ENCODE measurements at places on chromosomes 2 and 18.

- no peak for DNase-seq
These were observed 507.9 kb downstream of the ERBB4 start for GRCh38 chr2:212030709-212031108.

DNA sequence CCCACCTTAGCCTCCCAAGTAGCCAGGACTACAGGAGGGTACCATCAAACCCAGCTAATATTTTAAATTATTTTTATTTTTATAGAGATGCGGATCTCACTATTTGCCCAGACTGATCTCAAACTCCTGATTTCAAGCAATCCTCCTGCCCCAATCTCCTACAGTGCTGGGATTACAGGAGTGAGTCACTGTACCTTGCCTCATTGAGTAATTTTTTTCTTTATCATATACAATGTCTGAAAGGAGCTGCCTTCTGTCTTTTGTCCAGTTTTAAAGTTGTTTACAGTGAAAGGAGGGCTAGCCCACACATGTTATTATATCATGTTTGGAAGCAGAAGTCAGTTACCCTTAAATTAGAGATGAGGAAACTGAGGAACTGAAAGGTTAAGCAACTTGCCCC is 32.5 kb downstream of the PRKRA start:
- no peak for DNase-seq

DNA sequence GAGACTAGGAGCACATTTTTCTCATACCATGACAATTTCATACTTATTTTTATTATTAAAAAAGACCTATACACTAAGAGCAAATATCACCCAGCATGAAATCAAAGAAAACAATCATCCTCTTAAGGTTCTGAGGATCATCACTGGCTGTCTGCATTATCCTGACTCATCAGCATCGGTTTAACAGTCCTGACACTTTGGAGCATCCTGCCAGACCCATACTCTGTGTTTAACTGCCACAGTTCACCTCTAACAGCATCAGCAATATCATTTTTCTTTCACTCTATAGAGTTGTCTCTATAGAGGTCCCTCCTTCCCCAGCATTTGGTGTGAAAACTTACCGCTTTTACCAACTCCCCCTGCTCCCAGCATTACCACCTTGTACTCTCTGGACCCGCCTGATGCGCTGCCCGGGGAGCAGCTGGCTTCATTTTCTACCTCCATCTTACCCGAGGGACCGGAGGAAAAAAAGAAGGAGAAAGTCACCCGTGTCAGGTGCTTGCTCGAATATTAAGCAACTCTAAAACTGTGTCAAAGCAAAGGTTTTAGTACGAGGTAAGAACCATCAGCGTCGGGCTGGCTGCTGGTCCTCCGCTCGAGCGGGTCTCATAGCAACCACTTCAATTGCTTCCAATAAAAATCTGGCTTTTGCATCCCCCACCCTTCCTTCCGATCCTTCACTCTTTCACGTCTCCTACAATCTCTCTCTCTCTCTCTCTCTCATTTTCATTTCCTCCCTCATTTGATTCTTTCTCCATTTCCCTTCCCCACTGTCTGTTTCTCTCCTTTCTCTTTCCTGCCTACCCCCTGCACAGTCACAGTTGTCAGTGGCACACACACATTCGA is at the start of gene RIT2:
TSS of gene RIT2 (minus strand) at position 610 of the 846 bp plus-strand sequence.
- no peak for DNase-seq

DNA sequence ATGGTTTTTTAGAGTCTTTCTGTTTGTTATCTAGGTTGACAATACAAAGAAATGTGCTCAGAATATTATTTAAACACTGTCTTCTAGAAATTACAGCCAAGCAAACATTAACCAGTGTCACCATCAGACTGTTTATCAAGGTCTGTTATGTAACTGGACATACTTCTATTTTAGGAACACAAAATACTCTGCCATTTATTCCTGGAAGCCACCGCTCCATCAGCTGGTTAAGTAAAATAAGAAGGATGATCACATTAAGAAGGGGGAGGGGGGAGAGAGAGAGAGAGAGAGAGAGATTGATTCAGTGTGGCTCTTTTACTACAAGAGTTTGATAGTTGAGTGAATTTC is 47.9 kb downstream of the MBP start:
- peak; percentile 28 for DNase-seq

DNA sequence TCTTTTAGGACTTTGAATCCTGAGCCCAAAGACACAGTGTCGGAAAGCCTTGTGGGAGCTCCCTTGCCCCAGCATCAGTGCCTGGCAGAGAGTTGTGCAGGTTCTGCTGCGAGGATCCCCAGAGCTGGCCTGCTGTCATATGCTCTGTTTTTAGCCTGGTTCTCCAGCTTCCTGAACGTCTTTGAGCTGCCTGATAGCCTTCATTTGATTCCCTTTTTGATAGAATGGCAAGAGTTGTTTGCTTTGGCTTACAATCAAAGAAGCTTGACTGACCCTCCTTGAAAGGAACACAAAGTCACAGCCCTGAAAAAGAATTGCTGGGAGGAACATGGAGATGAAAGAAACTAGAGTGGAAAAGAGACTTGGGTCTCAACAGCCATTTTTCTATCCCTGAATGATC is 95.4 kb downstream of the C1QL2 start:
- DNase-seq, result no peak

DNA sequence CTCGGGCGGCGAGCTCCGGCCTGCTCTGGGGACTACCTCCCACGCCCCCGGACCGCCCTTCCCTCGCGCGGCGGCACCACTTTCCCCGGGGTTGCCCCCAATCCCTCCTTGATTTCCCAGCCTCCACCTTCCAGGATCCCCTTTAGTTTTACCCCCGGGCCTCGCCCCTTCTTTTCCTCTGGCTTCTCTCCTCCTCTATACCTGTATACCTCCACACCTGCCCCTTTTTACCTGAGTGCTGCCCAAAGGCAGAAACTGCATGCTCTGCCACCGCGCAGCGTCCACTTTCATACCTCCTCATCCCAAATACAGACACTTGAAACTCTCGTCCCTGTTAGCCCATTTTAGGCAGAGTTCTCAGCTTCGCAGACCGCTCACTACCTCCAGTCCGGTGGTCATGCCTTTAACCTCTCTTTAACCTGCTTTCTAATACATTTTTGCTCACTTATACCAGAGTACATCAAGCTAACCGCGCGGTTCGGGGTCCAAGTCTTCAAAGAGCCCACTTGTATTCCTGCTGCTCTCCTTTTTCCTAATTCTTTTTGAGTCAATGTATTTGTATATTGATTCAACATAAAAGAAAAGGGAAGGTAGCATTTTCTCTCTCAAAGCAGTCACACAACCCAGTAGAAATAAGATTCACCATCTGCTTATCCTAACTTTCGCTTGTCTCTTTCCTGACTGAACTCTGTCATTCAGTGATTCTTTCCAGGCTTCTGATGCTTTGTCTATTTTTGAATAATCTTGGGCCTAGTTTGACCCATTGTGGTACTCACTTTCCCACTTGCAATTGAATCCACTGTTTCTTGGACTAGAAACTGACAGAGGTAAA is 901 bp downstream of the SPOPL start:
- DNase-seq, result no peak

GRCh38 chr18:10032331-10033015 is 118.7 kb downstream of the VAPA start:
- no peak for DNase-seq

- peak; percentile 96 for DNase-seq
These were observed 106.9 kb upstream of the CD302 start for GRCh38 chr2:159904959-159905305.

DNA sequence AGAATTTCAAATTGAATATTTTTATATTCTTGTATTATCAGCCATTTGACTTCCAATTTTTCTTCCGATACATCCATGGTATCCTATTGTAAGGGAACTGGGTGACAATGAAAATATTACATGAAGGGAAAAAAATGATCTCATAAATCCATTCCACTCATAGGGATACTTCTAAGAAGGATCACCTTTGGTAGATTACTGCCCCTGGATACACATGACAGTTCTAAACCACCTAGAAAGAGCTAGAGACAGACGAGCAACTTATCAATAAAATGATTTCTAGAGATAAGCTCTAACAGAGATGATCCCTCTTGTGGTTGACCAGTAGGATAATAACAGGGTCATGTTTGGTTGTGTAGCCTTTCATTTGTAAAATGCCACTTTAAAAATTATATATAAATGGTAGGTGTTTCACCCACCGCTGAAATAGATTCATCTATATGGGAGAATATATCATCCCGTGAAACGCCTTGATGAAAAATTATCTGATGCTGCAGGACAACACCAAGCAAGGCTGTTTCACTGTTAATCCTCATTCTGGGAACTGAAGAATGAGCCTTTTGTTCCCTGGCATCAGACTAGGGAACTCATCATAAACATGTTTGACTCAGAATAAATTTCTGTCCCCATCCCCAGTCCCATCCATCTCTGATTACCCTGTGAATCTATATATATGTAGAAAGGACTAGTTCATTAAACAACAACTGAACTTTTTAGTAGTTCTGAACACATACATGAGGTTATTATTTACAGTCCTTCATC is 180.0 kb downstream of the TCF4 start:
- DNase-seq, result no peak

- DNase-seq, result no peak
These were observed 119.1 kb downstream of the LRATD1 start for GRCh38 chr2:14751581-14751980.

- DNase-seq, result no peak
These were observed 5.3 kb upstream of the PLEKHH2 start for GRCh38 chr2:43631618-43632317.

GRCh38 chr18:62832282-62832681 is 116.9 kb downstream of the PHLPP1 start:
- peak; percentile 25 for DNase-seq

DNA sequence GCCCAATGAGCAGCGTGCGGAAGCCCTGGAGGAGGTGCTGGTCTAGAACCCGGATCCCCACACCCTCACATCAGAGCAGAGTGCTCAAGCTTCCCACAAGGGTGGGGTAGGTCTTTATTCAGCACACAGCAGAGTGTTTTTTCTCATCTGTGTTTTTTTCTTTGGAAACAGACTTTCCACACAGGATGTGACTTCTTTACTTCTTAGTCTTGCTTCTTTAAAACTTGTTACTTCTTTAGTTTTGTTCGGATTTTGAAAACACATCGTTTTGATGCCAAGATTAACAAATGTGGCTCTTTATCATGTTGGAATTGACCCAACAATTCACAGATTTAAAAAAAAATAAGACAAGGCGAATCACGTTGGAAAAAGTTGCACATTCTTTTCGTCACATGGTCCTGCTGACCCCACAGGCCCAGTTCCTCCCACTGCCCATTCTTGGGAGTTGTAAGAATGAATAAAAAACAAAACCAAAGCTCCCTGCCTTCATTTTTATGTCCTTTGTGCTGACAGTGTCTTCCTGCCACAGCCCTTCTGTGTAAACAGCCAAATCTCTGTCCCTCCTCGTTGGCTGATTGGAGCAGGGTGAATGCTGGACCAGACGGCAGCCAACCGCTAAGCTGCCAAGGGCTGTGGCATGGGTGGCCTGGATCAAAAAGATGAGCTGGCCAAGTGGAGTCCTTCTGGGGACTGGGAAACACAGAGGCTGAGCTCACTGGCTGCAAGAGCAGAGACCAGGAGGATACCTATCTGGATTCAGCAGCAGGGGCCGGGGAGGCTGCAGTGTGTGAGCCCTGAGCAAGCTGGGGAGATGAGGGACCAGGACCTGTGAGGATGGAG is 81.6 kb downstream of the TWIST2 start:
- DNase-seq, result no peak

GRCh38 chr2:155145758-155146229 is 447.3 kb downstream of the KCNJ3 start:
- no peak for DNase-seq

- no peak for DNase-seq
These were observed 790.9 kb downstream of the CPS1 start for GRCh38 chr2:211347328-211347727.

DNA sequence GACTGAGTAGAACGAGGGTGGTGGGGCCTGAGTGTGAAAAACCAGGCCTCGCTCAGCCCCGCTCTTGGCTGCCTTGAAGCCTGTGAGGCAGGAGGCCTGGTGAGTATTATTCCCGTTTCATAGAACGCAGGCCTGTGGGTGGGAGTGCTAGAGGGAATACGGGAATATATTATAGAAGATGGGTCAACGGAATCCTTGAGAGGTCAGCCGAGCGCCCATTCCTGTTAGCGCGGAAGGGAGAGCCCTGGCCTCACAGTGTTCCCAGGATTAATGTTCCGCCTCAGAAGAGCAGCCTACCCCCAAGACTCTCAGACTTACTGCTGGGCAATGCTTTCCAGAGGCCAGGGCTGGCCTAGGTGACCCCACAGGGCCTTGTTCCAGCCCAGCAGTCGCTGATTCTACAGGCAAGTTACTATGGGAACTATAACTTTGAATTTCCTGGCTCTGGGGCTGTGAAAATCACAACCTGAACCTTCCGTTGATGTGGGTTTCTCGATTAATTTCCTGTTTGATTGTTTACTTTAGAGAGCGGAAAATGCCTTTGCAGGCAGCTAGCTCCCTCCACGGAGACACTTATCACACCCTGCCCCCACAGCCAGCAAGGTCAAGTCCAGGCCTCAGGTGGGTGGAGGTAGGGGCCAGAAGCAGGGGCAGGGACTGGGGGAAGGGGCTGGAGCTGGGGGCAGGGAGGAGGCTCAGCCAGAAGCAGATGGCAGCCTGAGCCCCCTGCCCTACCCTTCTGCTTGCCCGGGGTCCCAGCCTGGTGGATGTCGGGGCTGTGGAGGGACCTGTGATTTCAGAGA is 108.3 kb downstream of the SMAD7 start:
- no peak for DNase-seq

GRCh38 chr18:46054956-46055837 is 16.9 kb downstream of the PSTPIP2 start:
- DNase-seq, result peak; percentile 41

GRCh38 chr2:122168799-122169198 is 413.3 kb downstream of the TSN start:
- DNase-seq, result no peak

DNA sequence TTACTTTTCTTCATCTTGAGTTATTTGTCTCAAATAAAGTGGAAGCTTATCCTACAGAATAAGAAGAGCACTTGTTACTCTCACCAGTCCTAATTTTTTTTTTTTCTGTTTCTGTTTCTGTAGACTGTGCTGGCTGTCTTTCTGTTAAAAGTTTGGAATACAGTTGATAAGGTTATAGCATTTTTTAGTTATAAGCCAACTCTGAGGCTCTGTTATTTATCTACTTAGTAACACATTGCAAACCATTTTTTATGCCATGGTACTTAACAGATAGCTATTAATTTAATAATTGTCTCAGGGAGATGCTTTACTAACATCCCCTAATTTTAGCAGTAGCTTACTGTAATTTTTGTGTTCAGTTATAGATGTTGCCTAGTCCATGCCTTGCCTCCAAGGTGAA is 37.9 kb downstream of the CREB1 start:
- no peak for DNase-seq

DNA sequence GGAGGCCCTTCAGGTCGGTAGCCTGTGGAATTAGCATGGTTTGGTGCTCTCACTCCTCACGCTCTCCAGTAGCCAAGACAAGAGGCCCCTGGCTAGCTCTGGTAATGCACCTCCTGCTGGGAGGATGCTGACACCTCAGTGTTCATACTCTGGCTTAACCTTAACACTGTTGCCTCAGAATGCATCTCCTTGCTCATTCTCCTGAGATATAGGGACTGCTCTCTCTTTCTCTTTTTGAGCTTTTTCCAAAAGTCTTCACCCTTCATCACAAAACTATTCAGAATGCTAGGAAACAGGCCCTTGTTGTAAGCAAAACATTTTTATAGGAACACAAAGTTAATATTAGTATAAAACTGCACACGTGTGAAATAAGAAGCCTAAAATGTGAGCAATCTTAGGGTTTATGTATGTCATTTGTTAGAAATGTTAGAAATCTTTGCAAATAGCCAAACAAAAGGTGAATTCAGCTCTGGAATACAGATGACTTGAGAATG is 17.3 kb upstream of the IMPA2 start:
- DNase-seq, result no peak

Measured in MV-4-11 (cell line).